Breast epithelium (tissue), 4 donors: ENCODE measurements at places on chromosomes 6 and 20. TPM values are rescaled to one million over a fixed set of nuclear protein-coding genes. Genes with fewer than 3 reads are reported as not detected.

The NT5E gene
- total RNA-seq: 11.4 TPM

The PACRG gene
- total RNA-seq: 0.64 TPM

- DNase-seq: no peak
These were observed 248.8 kb downstream of the ERMARD start for GRCh38 chr6:170000071-170000843.

The PLEKHG1 gene
- total RNA-seq: 77.0 TPM

The LY6G6F gene
- total RNA-seq: not detected

- DNase-seq: no peak
These were observed 585.7 kb downstream of the TENT5A start for GRCh38 chr6:81166770-81167169.

GRCh38 chr6:79780881-79781280, 149.8 kb downstream of the SH3BGRL2 start:
- DNase-seq: no peak

GRCh38 chr6:33750244-33750991, 3.7 kb upstream of the IP6K3 start:
- no peak for DNase-seq

The IL17A gene
- total RNA-seq: not detected

DNA sequence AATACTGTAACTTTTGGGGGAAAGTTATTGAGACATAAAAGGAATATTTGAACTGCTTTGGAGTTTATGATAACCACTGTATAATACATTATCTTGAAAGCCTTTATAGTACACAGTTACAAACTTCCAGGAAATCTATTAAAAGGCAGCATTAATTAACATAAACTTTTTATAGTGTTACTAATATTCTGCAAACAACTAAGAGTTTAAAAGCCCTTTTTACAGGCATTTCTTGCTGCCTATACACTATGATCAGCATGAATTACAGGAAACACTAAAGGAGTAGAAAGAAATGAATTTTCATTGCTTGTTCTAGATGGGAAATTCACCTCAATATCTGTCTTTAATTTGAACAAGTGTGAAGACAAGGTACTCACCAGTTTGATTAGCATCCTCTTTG, 252.3 kb upstream of the ZFP64 start:
- DNase-seq: no peak

DNA sequence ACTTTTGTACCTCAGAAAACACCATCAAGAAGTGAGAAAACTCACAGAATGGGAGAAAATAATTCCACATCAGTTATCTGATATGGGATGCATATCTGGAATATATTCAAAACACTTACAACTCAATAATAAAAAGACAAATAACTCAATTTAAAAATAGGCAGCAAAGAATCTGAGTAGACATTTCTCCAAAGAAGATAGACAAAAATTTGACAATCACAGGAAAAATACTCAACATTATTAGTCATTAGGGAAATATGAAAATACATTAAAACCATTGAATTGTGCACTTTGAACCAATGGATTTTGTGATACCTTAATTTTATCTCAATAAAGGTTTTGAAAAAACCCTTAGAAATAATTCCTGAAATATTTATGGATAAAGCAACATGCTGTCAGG, 36.9 kb upstream of the STMND1 start:
- no peak for DNase-seq

The ZNF311 gene
- 0.96 TPM for total RNA-seq

- no peak for DNase-seq
These were observed 43.5 kb downstream of the FNDC1 start for GRCh38 chr6:159212525-159213280.

GRCh38 chr6:110527516-110527915, 51.1 kb upstream of the SLC22A16 start:
- DNase-seq: no peak

The RWDD1 gene
- total RNA-seq: 28.0 TPM
